A673 (cell line): ENCODE measurements at places on chromosomes 7 and 10.

DNA sequence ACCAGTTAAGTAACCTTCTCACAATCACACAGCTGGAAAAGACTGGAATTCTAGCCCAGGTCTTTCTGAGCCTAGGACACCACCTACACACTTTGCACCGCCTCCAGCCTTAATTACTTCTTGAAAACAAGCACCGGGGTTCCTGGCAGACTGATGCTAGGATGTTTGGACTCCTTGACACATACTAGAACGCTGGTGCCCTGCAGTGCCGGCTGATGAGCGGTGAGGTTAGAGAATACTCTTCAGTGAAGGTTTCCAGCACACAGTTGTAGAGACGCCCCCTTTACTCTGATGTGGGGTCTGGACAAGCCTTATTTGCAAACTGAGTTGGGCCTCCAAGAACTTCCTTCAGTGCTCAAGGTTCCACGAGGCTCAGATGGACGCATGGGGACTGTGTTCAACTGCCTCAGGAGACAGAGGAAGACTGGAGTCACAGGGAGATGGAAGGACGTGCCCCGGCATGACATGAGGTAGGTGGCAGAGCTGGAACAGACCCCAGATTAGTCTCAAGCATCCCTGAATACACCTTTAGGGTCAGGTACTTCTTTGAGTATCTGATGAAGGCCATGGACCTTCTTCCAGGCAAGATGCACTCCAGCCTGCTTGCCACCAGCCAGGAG is 89.6 kb downstream of the COBL start:
- no peak for DNase-seq

GRCh38 chr7:82404094-82404493 is 39.5 kb downstream of the CACNA2D1 start:
- DNase-seq, result no peak

DNA sequence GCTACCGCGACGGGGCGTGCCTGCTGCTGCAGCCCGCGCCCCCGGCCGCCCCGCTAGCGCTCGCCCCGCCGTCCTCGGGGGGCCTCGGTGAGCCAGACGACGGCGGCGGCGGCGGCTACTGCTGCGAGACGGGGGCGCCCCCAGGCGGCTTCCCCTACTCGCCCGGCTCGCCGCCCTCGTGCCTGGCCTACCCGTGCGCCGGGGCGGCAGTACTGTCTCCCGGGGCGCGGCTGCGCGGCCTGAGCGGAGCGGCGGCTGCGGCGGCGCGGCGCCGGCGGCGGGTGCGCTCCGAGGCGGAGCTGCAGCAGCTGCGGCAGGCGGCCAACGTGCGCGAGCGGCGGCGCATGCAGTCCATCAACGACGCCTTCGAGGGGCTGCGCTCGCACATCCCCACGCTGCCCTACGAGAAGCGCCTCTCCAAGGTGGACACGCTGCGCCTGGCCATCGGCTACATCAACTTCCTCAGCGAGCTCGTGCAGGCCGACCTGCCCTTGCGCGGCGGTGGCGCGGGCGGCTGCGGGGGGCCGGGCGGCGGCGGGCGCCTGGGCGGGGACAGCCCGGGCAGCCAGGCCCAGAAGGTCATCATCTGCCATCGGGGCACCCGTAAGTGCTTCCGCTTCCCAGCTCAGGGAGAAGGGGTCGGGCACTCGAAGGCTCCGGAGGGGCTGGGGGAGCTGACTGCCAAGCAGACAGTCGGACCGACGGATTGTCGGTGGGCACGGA is 761 bp downstream of the PTF1A start:
- peak; percentile 57 for DNase-seq

GRCh38 chr7:28408960-28409715 is 3.2 kb upstream of the CREB5 start:
- peak; percentile 89 for DNase-seq

GRCh38 chr7:16929146-16929762 is 47.5 kb upstream of the AGR3 start:
- DNase-seq, result no peak

DNA sequence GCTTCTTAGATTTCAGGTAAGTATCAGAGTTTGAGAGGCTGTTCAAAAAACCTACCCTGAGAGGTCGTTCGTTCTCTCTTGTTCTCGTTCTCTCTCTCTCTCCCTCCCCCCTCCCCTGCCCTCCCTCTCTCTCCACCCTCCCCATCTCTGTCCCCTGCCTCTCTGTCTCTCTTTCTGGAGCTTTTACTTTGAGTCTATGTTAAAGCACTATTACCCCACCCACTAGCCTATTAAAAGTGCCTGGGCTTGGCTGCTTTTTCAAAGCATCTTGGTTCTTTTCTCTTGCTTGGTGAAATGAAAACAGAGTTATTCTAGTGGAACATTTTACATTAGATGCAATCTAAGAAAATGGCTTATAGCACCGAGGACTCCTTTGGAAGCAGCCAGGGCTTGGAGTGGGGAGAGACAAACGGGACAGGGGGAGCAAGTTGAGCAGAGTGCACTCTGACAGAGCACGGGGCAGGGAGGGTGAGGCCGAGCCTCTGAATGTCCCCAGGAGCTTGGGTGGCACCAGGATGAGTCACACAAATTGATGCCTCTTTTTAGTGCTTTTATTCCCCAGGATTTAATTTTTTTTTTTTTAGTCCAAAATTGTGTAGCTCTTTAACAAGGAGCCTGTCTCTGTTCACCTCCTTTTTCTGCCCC is 134.3 kb downstream of the CFAP58 start:
- DNase-seq, result no peak

- no peak for DNase-seq
Observed at GRCh38 chr7:28065308-28065707, 115.3 kb downstream of the JAZF1 start.

DNA sequence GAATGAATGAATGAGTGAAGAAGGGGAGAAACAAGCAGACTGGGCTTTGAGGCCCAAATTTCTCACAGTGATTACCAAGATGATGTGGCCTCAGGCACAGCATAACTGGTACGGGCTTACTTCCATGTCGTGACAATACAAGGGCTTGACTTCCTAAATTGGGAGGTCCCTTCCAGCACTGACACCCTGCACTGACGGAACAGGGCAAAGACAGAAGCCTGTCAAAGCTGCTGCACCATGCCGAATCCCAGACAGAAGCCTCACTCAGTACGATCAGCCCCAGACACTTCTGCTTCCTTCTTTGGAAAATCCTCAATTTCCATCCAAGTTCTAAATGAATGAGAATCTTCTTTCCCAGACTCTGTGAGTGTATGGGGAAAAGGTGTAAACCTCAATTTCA is 51.9 kb downstream of the GNA12 start:
- DNase-seq, result no peak

DNA sequence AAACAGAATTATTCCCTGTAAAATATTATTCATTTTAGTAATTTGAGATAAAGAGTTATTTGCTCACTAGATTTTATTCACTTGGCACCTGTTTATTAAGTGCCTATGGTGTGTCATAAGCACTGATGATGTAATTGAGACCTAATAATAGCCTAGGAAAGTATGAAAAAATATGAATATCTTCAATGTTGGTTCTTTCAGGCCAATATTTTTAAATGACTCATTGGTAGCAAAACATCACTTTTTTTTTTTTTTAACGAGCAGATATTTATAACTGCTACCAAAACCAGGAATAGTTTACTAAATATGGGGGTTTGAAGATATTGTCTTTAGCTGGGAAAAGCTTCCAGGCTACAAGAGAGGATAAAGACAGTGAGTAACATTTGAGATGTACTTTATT is 228.0 kb downstream of the PRKG1 start:
- DNase-seq, result no peak
